Lower leg skin (tissue), 4 donors: ENCODE measurements at places on chromosomes 7 and 10. TPM values are rescaled to one million over a fixed set of nuclear protein-coding genes. Genes with fewer than 3 reads are reported as not detected.

DNA sequence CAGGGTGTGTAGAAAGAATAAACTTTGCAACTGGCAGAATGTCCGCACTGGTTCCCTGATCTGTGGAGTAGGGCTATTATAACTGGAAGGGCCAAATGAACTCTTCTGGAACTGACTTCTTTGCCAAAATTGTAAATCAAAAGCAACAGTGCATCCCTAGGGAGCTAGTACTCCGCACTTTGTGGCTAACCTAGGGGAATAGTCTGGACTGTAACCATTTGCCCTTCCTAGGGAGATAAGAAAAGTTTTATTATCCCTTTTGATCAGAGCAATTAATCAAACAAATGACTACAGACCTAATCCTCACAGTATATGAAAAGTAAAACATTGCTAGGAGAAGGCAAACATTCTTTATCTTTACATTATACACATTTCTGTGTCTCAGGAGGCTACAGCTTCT is 45.5 kb upstream of the STEAP1B start:
- no peak for DNase-seq

Gene GIMAP5
- total RNA-seq = 18.7 TPM

DNA sequence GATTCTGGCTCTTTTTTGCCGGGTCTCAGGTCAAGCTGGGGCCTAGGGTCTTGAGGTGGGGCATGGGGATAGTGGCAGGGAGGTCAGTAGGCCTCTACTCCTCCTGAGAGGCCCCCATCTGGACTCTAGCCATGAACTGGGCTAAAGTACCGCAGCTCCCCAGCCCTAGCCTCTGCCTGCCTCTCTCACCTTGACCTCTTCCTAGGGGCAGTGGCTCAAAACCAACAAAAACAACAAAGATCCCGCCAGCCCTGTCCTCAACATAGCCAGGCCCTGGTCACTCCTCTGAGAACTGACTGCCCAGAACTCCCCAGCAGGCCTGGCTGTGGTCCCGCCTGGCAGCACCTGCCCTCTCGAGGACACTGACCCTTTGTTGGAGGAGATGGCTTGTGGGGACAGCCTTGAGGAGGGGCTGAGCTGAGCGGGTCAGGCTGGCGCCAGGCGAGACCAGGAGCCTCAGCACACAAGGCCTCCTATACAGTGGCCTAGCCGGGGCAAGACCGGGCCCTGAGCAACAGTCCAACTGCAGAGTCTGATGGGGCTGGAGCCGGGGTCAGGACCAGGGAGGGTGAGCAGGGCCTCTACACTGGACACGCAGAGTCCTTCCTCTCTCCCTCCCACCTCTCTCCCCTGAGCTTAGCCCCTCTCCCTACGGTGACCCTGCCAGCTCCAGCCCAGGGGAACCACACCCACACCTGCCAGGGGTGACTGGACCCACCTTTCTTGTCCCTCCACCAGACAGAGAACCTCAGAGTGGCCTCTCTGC is 11.6 kb upstream of the PPIF start:
- DNase-seq = no peak

DNA sequence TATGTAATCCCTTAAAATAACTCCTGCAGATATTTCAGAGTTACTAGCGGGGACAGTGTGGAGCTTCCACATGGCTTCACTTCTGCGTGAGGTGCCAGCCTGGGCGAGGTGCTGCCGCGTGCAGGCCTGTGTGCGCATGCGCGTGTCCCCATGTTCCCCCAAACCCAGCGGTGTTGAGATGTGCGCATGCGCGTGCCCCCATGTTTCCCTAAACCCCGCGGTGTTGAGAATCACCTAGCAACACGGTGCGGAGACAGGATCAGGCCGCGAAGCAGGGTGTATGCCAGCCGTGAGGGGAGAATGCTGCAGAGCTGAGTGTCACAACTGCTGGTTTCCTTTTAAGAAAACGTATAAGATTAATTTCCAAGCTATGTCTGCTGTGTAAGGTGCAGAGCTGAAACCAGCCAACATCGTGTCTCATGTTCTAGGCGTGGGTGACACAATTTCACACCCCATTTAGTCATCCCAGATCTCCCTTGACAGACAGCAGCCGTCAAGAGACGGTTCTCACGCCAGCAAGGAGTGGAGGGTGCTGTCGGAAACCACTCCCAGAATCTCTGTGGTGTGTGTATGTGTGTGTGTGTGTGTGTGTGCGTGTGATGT is 71.9 kb upstream of the ADARB2 start:
- DNase-seq = no peak

GRCh38 chr10:12637649-12638048 is 288.3 kb downstream of the CAMK1D start:
- no peak for DNase-seq

DNA sequence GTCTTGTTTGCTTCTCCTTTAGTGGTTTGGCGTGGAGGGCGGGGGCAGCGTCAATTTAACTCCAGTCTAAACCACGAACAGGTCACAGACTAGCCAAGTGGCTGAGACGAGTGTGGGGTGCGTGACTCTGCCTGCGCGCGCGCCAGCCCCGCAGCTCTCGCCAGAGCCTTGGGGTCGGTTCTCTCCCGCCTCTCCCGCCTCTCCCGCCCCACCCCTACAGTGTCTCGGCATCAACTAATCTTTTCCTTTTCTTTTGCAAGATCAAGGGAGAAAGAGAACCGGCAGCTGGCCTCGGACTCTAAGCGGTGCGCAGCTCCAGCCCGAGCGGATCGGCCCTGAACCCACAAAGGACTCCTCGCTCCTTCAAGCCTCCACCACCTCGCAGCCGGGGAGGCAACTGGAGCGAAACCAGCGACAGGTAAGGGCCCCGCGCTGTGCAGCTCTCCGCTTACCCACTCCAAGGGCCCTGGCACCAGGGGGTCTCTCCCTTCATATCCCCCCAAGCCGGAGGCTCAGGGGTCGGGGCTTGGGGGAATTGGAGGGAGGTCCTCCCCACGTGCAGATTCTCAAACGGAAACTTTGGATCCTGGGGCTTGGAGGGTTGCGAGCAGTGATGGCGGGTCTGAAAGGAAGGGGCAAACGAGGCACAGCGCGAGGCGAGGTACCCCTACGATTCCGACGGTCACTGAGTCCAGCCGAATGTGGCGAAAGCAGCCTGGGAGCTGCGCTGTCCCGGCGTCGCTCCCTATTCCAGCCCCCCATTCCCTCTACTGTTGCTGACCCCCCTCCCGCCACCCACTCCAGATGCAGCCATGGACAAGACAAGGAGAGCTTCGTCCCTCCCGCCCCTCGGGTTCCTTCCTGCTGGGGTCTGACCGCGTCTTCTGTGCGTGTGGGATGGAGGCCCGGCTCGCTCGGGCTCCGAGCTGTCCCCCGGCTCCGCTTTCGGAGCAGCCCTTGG is 829 bp downstream of the CHRM2 start:
- peak; percentile 82 for DNase-seq

GRCh38 chr10:13485623-13486022 is 43.2 kb downstream of the BEND7 start:
- no peak for DNase-seq
